ENCODE measurements at places on chromosomes 6 and 20. TPM values are rescaled to one million over a fixed set of nuclear protein-coding genes. Genes with fewer than 3 reads are reported as not detected.
A peak's percentile ranks its signal among the peaks of the same experiment; 100 is the strongest.

DNA sequence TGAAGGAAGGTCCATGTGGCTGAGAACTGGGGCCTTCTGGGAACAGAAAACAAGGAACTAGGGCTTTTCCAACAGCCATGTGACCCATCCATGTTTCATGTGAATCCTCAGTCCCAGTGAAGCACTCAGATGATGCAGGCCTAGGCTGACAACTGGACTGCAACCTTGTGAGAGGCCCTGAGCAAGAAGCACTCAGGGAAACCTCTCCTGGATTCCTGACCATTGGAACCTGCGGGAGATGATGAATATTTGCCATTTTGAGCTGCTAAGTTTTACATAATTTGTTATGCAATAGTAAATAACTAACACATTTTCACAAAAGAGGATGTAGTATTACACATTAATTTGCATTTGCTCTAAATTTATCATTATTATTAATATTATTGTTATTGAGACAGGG is 38.4 kb upstream of the HLA-G start:
- no peak for DNase-seq

GRCh38 chr6:157898169-157898568 is 75.1 kb downstream of the SNX9 start:
- DNase-seq = no peak

FAXC gene
- 4.9 TPM for total RNA-seq

DNA sequence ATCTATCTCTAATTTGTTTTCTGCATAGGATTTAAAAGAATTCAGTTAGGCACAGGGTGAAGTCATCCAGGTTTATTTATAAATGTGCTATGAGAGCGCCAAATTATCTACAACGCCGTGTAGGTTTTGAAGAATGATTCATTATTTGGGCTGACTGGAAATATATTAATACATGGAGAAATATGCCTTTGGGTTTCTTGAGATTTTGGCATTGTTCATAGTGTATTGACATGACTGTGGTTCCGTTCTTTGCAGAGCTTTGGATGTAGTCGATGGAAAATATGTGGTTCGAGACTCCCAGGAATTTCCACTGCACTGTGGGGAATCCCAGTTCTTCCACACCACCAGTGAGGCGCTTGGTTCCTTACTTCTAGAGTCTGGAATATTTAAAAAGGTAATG is 90.9 kb downstream of the CRYBG1 start:
- DNase-seq = no peak

GRCh38 chr6:151130329-151130728 is 109.4 kb upstream of the AKAP12 start:
- no peak for DNase-seq

- DNase-seq = peak; percentile 80
These were observed 7.4 kb downstream of the ECT2L start for GRCh38 chr6:138803331-138803730.

DNA sequence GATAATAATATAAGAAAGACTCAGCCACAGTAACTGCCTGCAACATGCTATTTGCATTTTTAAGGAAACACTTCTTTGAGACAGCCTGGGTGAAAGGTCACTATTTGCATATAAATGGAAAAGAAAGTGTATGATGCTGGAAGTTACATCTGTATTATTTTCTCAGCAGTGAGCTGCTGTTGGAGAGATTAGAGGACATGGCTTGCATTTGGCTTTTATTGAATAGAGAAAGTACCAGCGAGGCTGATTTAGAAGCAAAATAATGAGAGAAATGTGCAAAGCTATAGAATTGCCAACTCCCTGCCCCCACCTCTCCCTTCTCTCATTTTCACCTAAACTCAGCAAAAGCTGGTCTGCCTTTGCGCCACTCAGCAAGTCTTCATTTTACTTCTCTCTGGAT is 12.7 kb downstream of the MYT1 start:
- no peak for DNase-seq

CENPQ gene
- total RNA-seq = 13.5 TPM

DNA sequence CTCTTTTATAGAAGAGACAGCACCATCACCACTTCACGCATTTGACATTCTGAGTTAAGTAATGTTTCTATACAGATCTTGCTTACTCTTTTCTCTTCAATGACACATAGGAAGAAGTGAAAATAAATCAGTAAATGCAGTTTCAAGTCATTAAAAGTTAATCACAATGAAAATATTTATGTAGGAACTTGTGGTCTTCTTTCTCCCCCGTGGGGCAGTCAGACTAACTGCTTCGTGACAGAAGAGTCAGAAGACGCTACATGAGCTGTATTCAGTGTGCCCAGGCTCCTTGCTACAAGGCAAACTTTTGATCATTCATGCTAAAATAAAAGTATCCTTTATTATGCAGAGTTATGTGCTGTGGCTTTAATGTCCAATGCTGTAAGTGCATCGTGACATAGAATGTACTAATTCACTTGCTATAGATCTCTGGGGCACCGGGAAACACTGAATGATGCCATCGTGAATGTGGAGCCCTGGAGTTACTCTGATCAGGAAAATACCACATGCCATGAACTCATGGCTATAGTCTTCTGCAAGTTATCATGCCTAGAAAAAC is 117.8 kb upstream of the TRAF3IP2 start:
- DNase-seq = no peak

DNA sequence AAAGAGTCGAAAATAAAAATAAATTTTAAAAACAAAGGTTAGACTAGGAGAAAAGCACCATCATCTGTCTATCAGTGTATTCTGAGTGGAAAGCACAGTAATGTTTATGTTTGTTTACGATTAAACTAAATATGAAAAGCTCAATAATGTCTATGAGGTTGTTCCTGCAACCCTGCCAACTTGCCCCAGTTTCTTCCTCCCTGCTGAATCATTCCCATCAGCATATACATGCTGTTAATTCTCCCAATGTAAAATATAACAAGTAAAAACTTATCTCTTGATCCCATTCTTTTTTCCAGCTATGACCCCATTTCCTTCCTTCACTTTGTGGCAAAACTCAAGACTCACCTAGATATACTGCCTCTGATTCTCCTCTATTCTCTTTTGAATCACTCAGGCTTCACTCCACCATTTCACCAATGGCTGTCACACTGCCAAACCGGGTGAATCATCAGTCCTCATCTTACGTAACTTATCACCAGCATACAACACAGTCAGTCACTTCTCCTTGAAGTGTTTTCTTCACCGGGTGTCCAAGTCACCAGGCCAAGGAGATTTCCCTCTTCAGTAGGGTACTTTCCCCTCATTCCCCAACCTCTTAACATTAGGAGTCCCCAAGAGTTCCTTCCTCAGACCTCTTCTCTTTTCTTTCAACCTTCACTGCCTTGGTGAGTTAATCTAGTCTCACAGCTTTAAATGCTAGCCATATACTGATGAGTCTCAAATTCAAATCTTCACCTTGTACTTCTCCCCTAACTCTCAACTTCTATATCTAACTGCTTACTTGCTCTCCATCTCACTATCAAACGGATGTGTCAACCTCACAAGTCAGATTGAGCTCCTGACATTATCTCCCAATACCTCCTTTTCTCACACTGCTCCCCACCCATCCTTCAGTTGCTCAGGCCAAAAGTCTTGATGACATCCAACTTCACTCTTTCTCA is 6.2 kb downstream of the TMEM242 start:
- no peak for DNase-seq

- DNase-seq = no peak
These were observed 5.4 kb downstream of the NELFCD start for GRCh38 chr20:58986286-58986967.

- no peak for DNase-seq
These were observed 25.0 kb upstream of the BRPF3 start for GRCh38 chr6:36171573-36171972.

- DNase-seq = no peak
These were observed 74.2 kb downstream of the CD164 start for GRCh38 chr6:109308018-109308492.

DNA sequence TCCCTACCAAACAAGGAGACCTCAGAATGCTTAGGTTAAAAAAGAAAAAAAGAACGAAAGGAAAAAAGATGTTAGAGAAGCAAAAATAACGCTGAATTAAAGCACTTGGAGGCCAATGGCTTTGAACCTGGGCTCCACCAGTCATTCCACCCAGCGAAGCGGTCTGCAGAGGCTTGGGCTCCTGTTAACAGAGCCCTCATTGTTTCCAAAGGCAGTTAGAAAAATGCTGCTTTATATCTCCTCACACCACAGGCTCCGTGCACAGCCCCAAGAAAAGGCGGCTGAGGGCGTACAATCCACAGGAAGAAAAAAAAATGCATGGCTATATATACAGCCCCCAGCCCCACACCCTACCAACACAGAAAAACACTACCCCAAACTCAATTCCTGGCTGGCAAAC is 255.9 kb downstream of the FOXC1 start:
- peak; percentile 36 for DNase-seq

GRCh38 chr6:161583584-161583983 is 309.7 kb upstream of the AGPAT4 start:
- DNase-seq = no peak

GRCh38 chr20:33733654-33734576 is 2.1 kb downstream of the ZNF341 start:
- DNase-seq = peak; percentile 24
